ENCODE measurements at places on chromosomes 11 and 22.

- no peak for DNase-seq
Observed at GRCh38 chr11:42066113-42066512, 606.7 kb upstream of the LRRC4C start.

DNA sequence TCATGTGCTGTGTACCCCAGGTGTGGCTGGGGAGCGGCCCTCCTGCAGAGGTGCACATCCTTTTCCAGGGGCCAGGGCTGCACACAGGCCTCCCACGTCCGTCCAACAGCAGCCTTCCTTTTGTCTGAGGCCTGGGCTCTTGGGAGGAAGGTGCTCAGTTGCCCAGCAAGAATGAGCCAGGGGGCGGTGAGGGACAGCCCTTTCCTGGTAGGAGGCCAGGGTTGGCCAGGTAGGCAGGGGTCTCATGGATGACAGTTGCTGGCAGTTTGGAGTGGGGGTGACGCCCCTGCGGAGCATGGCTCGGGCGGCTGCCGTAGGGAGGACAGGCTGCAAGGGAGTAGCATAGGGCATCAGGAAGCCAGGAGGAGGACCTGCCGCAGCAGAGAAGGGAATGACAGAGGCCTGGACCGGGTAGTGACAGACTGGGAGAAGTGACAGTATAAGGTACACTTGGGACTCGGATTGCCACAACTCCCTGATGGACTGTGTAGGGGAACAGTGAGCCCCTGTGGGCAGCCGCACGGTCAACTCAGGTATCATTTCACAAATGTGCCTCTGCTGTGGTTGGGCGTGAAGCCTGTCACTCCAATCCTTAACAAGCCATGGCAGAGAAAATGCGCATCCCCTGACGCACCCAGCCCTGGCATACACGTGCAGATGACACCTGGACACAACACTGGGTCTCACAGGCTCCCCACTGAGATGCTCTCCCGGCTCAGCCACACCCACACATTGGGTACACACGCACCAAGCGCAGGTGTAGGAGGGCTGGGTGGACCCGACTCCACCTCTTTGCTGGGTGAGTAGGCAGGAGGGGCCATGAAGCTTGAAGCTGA lies 79.7 kb downstream of the DGCR2 start:
- DNase-seq: no peak

- peak; percentile 92 for DNase-seq
Observed at GRCh38 chr11:77191823-77192495, 63.9 kb downstream of the MYO7A start.

DNA sequence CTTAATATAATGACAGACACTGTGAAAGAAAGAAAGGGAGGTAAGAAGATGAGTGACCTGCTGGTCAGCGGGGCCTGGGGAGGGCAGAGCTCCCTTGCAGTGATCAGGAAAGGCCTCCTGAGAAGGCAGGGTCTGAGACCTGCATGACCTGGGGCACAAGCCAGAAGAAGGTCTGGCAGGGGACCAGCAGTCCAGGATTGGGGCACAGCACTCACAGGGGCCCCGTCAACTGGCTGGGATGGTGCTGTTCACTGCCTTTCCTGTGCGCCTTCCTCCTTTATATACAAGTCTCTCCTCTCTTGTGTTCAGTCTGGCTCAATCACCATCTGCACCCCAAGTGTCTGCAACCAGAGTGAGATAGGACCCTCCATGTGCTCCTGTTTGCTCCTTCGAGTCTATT lies 22.2 kb upstream of the SCARF2 start:
- DNase-seq: no peak

- no peak for DNase-seq
Observed at GRCh38 chr11:80925321-80925720, 1484.5 kb upstream of the TENM4 start.

- DNase-seq: no peak
Observed at GRCh38 chr22:21013657-21014201, 1.2 kb upstream of the P2RX6 start.

- DNase-seq: no peak
Observed at GRCh38 chr11:19729141-19729540, 16.5 kb downstream of the NAV2 start.

DNA sequence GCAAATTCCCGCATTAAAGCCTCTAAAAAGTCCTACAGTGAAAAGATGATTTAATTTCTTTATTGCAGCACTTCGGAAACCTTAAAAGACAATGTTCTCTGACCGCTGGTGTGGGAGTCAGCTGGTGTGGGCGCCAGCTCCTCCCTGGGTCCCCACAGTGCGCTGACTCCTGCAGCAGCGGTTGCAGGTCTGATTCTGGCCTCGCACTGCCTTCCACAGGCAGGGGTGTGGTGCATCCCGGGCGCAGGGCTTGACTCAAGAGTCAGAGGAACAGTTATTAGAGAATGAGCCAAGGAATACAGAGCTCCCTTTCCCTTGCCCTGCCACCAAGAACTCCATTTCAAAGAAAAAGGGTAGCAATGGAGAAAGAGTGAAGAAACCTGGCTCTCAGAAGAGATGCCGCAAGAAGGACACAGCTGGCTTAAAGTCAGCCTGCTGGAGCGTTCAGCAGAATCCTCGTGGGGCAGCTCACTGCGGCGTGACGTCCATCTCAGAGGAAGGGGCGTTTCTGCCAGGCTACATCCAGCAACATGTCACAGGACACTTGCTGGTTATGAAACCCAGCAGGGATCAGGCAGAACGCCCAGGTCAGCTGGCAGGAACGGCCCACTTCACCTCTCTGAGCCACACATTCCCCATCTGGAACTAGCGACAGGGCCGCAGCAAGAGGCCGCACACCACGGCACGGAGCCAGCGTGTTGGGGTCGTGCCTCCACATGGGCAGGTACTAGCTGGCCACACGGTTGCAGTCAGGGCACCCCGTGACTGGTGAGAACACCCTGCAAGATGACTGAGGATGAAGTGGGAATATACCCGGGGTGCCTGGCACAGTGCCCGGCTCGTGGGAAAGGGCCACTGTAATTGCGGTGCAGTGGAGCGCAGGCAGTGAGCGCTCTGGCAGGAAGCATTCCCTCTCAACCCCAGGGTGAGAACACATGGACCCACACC lies 18.1 kb upstream of the EFCAB6 start:
- no peak for DNase-seq

DNA sequence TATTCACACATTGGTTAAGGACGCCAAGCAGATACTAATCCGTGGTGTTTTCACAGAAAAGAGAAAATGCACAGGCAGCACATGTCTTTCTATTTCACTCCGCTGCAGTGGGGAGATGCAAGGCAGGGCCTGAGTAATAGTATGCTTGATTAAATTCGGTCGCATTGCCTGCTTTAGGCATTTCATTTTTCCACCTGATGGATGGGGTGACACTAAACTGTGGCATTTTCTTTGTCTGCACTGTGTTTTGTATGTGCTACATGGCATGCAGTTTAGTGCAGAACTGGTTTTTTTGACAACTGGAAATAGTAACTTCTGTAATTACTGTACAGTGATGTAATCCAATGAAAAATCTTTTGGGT lies 94.9 kb downstream of the SLC17A6 start:
- DNase-seq: no peak

DNA sequence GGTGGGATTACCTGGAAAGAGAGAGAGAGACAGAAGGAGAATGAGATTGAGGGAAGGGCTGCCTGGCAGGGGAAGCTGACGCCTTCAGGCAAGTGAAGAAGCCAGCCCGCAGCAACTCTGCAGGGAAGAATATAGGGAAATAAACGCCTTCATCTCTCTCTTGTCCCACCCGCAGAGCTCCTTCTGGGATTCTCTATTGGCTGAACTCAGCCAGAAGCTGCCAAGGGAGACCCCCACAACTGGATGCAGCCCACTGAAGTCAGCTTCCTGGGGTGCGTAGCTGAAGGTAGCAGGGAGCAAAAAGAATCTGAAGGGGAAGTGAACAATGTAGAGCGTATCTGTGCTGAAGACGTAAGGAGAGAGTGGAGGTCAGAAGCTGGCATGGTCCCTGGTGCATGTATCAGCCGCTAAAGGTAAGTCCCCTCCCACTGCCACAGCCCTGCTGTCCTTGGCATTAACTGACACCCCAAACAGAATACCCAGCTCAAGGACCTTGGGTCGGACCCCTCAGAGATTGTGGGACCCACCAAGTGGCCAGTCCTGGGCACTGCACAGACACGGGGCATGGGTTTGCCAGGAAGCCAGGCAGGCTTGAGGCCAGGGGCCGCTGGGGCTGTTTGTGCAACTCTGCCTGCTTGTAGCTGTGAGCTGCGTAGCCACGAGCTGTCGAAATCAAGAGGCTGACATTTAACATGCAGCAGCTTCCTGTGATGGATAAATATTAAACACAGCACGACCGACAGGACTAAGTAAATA lies 469.9 kb downstream of the MN1 start:
- DNase-seq: peak; percentile 10

- DNase-seq: no peak
Observed at GRCh38 chr22:32389685-32390084, 22.4 kb downstream of the RTCB start.

DNA sequence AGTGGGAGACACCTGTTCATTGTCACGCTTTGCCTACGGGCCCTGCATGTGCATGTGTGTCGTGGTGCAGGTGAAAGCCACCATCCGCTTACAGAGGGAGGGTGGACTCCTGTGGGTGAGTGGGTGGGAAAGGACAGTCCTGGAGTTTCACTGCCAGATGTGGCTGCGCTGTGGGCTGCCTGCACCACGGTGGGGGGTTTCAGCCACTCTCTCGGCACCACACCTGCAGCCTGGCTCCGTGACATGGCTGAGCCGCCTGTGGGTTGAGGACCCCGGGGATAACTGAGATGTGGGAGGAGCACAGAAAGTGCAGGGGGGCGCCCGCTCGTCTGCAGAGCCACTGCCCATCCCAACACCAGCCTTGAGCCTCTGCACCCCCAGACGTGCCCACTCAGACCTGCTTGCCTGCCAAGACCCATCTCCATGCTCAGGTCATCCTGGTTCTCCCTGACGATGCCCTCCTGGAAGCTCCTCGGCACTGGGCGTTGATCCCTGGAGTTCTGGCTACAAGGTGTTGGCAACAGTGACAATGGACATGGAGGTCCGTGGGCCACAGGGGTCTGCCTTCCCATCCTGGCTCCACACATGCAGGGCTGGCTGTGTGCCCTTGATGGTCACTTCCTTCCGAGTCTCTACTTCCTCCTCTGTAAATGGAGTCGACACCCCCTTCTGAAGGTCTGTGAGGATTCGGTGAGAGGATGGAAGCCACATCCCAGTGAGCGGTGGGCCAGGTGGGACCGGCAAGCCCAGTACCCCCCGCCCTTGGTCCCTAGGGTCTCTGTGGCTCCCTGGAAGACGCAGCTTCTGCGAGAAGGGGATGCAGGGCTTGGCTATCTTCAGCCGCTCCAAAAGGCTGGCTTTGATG lies 1007.0 kb downstream of the BRD1 start:
- no peak for DNase-seq

- DNase-seq: no peak
Observed at GRCh38 chr11:73268671-73269271, 3.4 kb upstream of the P2RY6 start.

DNA sequence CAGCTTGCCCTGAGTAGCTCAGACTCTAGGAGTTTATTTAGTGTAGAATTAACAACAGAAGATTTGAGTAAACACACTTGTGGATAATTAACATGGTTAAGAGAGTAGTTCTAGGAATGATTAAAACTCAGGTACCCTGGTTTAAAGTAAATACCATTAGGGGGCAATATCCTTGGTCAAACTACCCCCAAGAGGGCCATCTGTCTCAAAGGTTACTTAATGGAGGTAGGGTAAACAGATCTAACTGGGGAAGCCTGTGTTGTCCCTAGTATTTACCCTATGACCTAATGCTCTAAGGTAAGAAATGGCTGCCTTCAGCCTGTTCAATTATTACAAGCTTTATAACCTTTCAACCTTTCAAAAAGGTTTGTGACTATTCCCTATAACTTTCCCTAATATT lies 10.6 kb upstream of the GLYATL1 start:
- peak; percentile 82 for DNase-seq

DNA sequence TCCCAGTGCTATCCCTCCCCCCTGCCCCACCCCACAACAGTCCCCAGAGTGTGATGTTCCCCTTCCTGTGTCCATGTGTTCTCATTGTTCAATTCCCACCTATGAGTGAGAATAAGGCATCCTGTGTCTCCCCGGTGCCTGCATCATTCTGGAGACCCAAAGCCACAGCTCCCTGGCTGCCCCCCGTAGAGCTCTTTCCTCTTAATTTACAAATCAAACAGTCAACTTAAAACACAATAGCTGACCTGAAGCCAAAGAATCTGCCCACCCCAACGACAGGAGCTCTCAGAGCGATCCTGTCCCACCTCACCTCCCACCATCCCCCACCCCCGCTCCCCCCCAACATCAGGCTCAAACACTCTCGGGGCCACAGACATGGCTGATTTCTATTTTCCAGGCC lies 558.3 kb downstream of the BRD1 start:
- no peak for DNase-seq

- DNase-seq: peak; percentile 37
Observed at GRCh38 chr11:35617687-35618496, at the start of gene FJX1. FJX1 (plus strand) TSS chr11:35618460; CDS start chr11:35618637, 177 bp downstream.

DNA sequence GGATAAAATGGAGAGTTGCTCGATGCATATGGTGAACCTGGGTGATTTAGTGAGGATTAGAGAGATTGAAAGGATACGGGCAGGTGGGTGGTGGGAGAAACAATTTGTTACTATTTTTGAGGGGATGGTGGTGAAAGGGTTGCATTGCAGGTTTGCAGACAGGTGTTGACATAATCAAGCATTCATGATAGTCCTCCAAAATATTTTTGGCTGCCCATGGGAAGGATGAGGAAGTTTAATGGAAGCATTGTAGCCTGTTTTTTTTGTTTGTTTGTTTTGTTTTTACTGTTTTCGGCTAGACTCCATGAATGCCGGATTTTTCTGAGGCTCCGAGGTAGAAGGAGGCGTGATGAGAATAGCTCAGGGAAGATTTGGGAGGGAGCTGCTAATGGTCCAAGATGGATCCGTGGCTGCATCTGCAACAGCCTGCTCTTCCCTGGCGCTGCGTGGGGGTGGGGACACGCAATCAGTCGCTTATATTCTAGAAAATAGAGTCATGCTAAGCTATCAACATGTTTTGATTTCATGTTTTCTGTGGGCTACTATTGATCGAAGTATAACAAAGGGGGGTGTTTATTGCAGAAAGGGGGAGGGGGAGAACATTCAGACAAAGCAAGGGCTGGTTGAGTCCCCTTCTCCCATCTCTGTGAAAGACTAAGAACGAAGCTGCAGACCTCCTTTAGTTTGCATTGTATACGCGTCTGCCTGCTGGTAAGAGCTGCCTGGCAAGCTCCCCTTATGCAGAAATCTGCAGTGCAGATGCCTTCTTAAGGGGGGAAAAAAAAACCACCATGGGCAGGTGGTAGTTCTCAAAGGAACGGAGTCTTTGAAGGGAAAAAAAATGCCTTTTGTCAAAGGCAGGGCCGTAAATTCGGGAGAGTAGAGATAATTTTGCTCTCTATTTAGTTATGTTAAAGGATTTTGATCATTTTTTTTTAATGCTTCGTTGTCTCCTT lies 1.0 kb downstream of the RTN3 start:
- DNase-seq: no peak

DNA sequence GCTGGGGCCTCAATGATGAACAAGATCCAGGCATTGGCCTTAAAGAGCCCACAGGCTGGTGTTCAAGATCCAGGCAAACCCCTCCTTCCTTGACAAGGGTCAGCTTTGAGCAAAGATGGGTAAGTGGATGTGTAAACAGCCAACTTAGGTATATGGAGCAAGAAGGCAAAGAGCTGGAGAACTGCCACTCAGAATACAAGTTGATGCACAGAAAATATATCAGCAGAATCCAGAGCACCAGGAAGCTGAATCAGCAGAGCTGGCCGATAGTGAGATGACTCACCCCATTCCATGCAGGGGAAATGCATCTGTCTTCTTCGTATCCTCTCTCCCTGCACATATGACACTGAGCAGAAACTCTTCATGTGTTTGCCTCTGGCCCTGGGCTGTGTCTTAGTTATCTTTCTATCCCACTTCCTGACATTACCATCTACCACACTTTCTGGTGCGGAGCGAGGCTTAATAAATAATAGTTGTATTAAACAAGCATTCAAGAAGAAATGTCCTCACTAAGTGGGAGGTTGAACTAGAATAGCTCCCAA lies 57.8 kb downstream of the ENDOD1 start:
- no peak for DNase-seq

All from NCI-H2029 (cell line).